ENCODE measurements at places on chromosomes 2 and 18.

GRCh38 chr2:8985561-8986326, 17.7 kb downstream of the MBOAT2 start:
- DNase-seq, result no peak

DNA sequence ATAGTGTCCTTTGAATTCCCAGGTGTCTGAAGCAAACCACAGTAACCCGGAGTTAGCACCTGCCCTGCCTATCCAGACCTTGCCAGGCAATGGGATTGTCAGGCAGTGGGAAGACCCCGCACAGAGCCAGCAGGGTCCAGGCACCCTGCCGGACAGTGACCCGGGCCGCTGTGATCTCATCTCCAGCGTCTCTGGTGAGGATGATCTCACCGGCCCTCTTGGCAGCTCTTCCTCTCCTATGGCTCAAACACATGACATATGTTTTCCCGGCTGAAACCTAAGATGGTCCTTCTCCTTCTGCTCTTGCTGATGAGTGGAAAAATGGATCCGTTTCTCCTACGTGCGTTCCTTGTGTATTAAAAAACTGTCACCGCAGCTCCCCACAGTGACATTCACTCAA, 75.1 kb downstream of the ACOXL start:
- DNase-seq, result no peak

DNA sequence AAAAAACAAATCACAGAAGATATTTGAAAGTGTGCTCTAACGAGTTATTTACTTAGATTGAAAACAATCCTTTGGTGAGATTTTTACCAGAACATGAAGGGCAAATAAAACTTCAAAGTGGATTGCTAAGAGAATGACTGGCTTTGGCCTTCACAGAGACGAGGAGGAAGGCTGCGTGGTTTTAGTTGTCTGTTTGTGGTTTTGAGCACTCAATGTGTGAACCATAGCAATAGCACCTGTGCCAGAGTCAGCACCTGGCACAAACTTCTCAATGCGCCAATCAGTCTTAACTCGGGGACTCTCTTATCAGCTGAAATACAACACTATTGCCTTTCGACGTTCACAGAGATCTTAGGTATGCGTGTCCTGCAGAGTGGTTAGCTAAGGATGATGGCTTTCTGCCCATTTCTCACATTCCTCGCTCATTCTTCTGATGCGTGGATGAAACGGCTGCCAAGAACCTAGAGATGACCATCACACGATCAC, 70.0 kb downstream of the MBP start:
- no peak for DNase-seq

DNA sequence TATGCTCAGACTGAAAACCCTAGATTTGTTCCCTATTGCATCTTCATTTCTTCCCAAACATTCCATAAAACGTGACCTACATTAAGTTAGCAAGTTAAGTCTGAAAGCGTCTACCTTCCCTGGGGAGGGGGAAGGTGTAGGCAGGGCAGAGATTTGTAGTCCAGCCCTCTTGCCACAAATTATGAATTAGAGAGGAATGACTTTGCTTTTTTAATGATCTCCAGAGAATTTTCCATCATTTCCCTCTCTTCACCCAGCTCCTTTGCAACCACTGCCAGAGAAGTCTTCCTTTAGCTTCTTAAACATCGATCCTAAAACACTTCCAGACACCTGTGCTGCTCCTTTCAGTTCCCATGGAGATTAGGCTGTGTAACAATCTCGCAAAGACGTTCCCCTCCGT, 1.2 kb downstream of the C2orf76 start:
- no peak for DNase-seq

- no peak for DNase-seq
Measured at GRCh38 chr2:208350610-208351009, 56.0 kb upstream of the PTH2R start.
